Astrocyte of the spinal cord (primary cell): ENCODE measurements at places on chromosomes 4 and X.

- peak; percentile 80 for DNase-seq
Measured at GRCh38 chrX:10190367-10190766, 33.6 kb downstream of the CLCN4 start.

DNA sequence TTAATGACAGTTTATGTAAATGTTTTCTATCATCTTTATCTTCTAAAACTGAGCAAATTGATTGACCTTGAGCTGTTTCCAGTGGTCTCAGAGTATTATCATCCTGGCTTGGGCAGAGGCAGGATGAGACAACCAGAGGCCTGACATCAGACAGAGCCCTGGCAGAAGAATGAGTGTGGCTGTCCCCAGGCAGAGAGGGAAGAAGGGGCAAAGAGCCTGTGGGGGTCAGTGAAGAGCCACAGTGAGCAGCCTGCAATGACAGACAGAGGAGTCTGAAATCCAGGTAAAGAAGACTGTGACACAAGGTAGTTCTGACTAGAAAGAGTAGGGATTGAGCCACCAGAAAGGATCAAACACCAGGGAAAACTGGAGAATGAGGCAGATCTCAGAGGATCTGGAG is 182.4 kb upstream of the ARSJ start:
- no peak for DNase-seq

- no peak for DNase-seq
Measured at GRCh38 chr4:9977518-9978031, 43.7 kb downstream of the SLC2A9 start.

GRCh38 chrX:54964766-54965497 is 29.1 kb downstream of the PFKFB1 start:
- no peak for DNase-seq

GRCh38 chrX:843306-843705 is 212.7 kb downstream of the SHOX start:
- DNase-seq: no peak

GRCh38 chr4:156137679-156138473 is 184.2 kb upstream of the CTSO start:
- no peak for DNase-seq

DNA sequence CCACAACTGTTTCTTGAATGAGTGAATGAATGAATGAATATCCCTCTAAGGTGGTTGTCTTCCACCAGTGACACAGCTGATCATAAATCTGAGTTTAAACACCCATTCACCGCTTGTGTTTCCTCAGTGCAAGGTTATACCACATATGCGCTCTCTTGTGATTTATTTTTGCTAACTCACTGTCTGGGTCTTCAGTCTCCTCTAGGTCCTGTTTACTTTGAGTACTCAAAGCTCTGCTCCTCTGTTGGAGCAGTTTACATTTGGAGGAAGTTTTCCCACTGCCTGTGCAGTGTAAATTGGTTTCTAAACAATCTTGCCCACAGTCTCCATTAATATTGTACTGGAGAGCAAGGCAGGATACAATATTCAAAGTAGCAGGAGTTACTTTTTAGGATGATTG is 212.6 kb upstream of the JADE1 start:
- peak; percentile 48 for DNase-seq

DNA sequence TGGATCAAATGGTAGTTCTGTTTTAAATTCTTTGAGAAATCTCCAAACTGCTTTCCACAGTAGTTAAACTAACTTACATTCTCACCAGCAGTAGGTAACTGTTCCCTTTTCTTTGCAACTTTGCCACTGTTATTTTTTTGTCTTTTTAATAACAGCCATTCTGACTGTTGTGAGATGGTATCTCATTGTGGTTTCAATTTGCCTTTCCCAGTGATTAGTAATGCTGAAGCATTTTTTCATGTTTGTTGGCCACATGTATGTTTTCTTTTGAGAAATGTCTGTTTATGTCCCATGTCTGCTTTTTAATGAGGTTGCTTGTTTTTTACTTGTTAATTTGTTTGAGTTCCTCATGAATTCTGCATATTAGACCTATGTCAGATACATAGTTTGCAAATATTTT is 198.8 kb downstream of the RAB28 start:
- no peak for DNase-seq

DNA sequence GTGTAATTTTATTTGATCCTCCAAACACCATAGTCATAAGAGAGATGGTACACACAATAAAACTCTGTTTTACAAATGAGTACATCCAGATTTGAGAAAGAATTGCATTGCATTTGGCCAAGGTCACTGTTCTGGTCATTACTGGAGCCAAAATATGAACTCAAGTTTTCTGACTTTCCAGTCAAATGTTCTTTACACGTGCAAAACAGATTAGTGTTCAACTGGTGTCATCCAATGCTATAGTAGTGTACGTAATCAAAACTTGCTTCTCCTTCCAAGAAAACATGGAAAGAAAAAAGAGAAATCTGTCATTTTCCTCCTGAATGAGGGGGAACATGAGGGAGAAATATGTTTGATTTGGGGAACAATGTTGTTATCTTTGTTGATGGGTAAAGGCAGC is 291.9 kb downstream of the NAF1 start:
- no peak for DNase-seq

DNA sequence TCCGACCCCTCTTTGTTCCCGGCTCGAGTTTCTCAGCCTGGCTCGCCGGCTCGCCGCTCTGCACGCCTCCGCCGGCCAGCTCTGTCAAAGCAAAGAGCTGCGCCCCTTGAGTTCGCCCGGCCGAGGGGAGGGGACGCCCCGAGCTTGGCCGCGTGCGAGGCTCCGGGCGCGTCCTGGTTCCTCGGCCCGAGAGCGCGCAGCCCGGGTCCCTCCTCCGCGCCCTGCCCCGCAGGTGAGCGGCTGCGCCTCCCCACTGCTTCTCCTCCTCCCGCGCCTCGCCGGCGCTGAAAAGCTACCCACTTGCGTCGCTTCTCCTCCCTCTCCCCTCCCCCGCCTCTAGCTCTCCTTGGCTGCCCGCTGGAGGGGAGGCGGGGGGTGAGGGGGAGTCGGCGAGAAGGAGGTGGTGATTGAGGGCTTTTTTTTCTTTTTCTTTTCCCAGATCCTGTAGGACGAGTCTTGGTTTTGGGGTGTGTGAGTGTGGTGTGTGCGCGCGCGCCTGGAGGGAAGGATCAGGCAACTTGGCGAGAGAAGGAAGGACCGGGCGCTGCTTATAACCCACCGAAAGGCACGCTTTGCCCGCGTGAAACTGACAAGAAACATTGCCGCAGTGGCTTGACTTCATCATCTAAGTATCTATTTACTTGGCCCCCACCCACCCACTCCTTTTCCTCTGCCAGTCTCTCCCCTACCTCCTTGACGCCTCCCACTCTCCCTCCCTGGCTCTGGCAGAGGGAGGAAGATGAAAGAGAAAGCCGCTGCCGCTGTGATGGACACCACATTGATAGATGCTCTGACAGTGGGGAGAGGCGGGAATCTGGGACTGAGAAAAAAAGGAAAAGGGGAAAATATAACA is at the start of gene LEF1:
LEF1 (minus strand) TSS at position 262 of the 853 bp plus-strand sequence. CDS start 1,165 bp downstream, outside the sequence.
- peak; percentile 65 for DNase-seq

GRCh38 chr4:48472794-48473193 is 10.3 kb upstream of the SLC10A4 start:
- no peak for DNase-seq

DNA sequence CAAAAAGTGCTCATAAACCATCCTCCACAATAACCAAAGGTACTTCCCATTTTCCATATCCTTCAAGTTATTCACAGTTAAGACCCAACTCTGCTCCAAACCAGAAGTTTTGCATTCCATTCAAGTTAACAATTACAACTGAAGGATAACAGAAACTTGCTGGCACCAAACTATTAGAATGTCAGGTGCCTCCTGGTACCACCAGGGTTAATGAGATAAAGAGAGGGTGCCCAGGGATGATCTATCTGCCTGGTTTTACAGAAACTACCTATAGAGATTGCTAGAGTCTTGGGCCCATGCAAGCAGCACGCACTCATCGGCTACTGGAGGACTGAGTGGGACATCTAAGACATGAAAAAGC is 114.6 kb downstream of the RBM47 start:
- DNase-seq: no peak

DNA sequence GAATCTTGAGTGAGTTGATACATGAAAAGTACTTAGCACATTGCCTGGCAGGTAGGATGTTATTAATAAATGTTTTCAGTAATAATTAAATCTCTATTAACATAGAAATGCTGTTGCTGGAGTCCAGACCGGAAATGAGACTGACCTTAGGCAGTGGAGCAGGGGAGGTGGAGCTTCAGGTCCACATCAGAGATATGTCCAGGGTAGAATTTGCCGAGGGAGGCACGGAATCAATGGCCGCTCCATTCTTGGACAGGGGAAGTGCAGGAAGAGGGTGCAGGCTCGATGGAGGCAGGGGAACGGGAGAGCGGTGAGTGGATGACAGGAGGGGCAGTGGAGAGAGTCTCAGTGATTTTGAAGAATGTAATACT is 107.3 kb downstream of the GATB start:
- DNase-seq: no peak

GRCh38 chrX:15564981-15565579 is 35.7 kb downstream of the ACE2 start:
- peak; percentile 55 for DNase-seq

DNA sequence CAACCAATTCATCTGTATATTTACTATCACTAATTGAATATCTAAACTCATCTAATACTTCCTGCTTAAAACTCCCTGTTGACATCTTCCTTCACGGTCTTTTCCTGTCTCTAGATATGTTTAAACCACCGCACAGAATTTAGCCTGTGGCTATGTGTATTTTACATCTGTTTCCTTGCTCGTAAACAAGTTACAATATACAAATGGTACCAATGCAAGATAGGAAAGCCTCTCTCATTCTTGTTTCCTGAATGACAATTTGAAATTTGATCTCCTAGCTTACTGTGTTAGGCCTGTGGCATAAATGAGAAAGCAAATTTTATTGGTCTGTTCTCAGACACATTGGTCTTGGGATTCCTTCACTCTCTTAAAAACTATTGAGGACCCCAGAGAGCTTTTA is 89.7 kb upstream of the PCDH7 start:
- no peak for DNase-seq

DNA sequence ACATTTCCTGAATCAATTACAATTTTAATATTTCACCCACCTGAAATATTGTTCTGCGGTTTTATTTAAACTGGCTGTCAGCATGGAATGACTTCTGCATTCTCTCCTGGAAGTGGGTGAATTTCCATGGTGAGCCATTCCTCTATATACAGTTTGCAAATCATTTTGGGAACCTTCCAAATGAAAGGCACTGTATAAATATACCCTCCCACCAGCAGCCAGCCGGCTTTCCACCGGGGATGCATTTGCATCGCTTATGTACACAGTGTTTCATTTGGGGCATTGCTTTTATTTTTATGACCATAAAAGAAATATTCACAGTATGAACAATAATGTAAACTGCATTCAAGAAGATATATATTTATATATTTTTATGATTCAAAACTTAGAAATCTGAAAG is 4.7 kb upstream of the IL1RAPL1 start:
- DNase-seq: no peak

DNA sequence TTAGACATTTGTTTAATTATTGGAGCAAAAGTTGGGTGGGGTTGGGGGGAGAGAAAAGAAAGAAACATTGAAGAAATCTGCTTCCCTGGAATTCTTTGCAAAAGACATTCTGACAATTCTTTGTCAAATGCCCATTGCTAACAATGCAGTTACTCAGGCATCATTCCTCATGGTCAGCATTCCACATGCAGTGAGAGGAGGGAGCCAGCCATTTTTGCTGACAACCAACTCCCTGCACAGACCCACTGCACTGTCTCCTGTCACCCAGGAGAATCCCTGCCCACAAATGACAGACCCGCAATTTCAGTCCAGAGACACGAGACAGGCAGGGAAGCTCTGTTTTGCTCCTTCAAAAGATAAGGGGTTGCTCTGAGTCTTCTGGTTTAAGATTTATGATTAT is 985.1 kb upstream of the SLIT2 start:
- DNase-seq: no peak

DNA sequence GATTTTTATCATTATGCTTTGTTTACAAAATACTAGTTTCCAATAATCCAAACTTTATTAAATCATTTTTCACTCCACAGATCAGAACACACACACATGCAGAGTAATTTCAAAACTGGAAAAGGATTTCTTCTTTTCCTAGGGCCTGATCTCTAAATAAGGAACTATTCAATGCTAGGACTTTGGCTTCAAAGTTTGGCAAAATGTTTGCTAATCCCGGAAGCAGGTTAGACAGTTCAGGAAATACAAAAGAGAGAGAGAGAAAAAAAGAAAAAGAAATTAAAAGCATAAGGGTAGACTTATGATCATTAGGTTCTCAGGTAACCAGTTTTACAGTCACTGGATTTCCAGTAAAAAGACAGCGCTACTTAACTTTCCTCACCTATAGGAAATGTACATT is 211.0 kb downstream of the DCLK2 start:
- no peak for DNase-seq

DNA sequence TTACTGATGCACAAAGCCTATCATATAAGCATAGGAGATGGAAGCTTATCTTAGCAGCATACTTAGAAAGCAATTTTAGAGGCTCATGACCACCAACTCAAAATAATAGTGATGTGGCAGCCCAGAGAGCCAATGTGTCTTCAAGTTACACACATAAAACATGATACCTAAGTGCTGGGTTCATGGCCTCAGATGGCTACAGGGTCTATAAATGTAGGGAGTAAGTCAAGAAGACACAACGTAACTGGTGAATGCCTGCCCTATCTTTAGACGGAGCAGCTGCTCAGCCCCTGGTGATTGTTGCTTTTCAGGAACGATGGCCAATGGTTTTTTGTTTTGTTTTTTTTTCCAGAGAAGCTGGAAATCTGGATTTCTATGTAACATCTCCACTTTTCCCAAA is 42.8 kb downstream of the RNF150 start:
- DNase-seq: no peak

- DNase-seq: no peak
Measured at GRCh38 chr4:28225689-28226353, 1365.2 kb downstream of the STIM2 start.

DNA sequence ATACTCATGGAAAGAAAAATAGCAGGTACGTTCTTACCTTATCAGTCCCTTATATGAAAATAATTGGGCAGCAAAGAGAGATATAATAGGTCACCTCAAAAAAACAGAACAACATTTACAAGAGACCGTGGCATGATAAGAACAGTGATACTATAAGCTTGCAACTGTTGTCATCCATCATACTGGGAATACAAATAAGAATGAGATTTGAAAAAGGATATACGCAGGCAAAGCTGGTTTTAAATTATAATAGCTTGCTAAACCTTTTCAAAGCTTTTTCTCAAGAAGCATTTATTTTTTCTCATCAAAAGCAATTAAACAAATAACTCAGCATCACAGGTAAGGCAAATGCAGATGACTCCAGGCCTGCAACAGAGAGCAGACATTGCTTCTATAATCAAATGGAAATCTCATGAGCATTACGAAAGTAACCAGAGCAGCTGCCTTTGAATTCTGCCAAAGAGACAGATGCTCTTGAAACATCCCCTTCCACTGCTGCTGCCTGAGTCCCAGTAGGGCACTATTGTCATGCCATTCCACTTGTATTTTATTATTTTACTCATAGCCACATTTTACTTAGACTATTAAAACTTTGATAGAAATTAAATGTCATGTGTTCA is 620.6 kb upstream of the GNPDA2 start:
- DNase-seq: no peak
